Common myeloid progenitor, CD34-positive (primary cell): ENCODE measurements at places on chromosomes 13 and 19.
A peak's percentile ranks its signal among the peaks of the same experiment; 100 is the strongest.

DNA sequence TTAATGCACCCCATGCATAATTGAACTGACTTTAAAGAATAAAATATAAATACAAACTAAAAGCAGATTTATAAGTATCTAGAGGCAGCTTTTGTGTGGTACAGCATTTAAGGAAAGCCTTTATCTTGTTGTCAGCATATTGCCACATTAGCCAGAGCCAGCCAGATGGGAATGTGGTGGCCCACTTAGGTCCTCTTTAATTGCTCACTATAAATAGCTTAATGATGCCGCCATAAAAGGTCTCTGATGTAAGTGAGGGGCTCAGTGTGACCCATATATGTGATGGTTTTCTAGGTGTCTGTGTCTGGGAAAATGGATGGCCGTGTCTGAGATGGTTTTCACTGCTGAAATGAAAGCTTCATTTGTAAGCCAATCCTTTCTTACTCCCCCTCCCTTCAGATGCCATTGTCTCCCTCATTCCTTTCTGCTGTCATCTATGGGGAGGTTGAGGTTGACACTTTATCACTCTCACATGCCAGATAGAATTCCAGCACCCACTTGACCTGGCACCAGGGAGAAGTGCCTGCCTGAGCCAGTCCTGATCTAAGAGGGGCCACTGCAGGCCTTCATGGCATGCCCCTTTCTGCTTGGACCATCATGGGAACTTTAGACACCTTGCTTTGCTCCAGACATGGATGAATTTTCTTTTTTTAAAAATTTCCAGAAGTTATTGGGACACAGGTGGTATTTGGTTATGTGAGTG is 135.3 kb downstream of the MTUS2 start:
- no peak for DNase-seq

- DNase-seq: no peak
Observed at GRCh38 chr13:97471711-97472110, 37.7 kb downstream of the RAP2A start.

DNA sequence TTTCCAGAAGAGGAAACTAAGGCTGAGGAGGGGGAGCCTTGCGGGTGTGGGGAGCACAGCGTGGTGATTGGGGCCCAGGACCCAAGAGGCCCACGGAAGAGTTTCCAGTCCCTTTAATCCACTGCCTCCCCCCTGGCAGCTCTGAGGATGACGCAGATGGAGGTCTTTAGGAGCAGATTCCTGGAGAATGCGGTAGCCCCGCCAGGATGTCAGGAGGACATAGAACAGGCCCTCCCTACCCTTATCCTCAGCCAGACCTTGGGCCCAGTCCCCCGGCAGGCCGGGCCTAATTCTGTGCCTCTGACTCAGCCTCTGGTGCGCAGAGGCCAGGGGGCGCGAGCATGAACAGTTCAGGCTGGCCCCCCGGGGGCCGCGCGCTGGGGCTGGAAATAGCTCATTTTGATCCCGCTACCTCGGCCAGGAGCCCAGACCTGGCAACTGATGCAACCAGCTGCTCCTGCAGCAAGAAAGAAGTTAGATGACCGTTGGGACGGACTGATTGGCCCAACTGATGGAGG is 461 bp upstream of the HSPB6 start:
- DNase-seq: no peak

DNA sequence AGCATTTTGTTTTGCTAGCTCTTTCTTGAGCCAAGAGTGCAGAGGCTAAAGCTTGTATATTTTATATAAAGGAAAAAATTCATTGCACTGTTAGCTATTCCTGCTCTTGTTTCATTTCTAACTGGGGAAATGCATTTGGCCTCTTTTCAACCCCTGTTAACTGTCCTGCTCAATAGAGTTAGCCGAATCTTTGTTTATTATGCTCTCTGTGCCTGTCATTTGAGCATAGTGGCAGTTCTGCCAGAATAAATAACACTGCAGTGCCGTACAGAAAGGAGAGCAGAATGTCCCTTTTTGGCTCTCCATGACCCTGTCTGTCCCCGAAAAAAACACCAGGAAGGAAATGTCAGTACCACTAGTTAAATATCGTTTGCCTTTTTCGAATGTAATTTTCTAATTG is 350.8 kb downstream of the MYO16 start:
- DNase-seq: no peak

DNA sequence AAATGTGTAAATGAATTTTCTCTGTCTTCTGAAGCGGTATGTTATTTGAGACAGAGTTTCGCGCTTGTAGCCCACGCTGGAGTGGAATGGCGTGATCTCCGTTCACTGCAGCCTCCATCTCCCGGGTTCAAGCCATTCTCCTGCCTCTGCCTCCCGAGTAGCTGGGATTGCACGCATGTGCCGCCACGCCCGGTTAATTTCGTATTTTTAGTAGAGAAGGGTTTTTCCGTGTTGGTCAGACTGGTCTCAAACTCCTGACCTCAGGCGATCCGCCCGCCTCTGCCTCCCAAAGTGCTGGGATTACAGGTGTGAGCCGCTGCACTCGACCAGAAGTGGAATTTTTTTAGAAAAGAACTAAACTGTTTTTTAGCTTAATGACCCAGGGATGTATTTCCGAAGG is 3.4 kb upstream of the ZNF808 start:
- DNase-seq: no peak

DNA sequence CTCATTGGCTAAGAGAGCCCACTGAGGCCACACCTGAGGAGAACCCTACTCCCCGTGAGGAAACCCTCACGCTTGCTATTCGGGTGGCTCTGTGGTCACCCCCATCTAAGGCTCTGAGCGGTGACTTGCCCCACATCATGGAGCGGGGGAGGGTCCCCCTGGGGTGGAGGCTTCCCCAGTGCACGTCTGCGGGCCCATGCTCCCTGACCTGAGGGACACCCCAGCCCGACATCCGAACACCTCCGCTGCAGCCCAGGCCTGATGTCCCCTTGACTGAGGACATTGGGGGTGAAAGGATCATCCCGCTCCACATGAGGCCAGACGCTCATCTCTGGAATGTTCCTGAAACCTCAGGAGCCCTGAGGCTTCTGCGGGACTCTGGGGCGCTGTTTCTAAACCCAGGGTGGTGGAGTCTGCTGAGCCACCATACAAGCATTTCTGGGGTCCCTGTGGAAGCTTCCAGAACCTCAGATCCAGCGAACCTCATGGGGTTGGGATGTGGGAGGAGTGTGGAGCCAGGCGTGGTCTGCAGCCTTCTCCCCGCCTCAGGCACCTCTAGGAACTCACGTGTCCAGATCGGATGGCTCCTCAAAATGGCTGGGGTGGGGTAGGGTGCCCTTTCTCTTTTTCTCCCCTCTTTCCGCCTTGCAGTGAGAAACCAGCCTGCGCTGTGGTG is 19.9 kb downstream of the TMED1 start:
- no peak for DNase-seq

GRCh38 chr13:102965802-102966201 is 100.4 kb downstream of the SLC10A2 start:
- DNase-seq: no peak

DNA sequence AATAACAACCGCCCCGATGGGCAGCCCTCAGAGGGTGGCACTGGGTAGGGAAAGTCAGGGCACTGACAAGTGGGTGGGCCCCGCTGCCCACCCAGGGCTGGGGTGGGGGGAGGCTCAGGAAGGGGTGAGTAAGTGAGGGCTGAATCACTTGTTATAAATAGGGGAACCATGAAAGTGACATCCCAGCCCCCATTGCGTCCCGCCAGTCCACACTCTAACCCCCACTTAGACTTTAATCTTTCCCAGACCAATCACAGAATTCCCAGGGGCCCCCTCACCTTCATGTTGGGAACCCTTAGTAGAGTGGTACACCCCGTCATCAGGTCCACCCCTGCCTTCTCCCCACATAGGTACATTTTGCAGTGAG is 37.0 kb upstream of the NANOS3 start:
- no peak for DNase-seq

DNA sequence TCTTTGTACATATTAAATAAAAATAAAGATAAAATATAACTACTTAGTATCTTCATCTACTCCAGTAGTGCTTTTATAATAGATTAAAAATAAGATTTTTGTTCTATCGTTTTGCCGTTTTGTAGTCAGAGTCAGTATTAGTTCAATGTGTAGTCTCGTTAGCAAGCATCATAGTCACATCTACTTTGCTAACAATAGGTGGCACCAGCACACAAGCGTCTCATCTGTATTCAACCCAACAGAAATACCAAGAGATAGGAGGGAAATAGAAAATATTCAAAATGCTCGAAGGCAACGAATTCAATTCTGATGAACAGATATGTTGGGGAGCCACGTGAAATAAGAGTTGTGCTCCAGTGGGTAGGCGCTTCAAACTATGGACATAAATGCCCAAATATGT is 21.4 kb upstream of the MICU2 start:
- peak; percentile 62 for DNase-seq

- DNase-seq: peak; percentile 95
Observed at GRCh38 chr19:54209811-54210494, 9.3 kb downstream of the RPS9 start.

DNA sequence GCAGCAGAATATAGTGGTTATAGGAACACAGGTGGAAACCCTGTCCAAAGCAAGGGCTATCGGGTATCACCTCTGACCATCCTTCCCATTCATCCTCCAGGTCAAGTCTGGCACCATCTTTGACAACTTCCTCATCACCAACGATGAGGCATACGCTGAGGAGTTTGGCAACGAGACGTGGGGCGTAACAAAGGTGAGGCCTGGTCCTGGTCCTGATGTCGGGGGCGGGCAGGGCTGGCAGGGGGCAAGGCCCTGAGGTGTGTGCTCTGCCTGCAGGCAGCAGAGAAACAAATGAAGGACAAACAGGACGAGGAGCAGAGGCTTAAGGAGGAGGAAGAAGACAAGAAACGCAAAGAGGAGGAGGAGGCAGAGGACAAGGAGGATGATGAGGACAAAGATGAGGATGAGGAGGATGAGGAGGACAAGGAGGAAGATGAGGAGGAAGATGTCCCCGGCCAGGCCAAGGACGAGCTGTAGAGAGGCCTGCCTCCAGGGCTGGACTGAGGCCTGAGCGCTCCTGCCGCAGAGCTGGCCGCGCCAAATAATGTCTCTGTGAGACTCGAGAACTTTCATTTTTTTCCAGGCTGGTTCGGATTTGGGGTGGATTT is 2.1 kb upstream of the RAD23A start:
- no peak for DNase-seq

GRCh38 chr13:29193083-29193482 is 372.9 kb downstream of the MTUS2 start:
- no peak for DNase-seq

- DNase-seq: no peak
Observed at GRCh38 chr13:100673376-100673712, 1.3 kb downstream of the TMTC4 start.

DNA sequence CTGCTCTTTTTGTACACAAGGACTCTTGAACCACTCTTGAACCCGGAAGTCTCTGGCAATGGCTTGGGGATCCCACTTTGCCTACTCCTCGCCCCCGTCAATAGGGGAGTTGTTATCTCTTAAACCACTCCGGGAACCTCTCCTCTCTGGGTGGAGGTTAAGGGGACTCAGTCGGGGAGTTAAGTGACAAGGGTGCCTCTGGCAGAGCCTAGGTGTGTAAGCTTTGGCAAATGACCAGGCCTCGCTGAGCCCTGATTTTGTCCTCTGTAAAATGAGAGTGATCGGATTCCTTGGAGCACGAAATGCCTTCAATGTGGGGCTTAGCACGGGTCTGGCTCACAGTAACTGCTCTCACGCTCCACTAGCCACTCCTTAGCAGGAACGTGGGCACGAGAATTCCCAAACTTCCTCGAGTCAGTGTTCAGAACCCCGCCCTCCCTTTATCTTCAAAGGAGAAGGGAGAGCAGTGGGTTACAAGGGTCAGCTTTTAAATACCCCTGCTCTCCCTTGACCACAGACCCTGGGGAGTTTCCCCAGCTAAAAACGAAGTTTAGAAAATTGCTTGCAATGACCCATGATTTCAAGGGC is 193.3 kb downstream of the KATNAL1 start:
- no peak for DNase-seq

DNA sequence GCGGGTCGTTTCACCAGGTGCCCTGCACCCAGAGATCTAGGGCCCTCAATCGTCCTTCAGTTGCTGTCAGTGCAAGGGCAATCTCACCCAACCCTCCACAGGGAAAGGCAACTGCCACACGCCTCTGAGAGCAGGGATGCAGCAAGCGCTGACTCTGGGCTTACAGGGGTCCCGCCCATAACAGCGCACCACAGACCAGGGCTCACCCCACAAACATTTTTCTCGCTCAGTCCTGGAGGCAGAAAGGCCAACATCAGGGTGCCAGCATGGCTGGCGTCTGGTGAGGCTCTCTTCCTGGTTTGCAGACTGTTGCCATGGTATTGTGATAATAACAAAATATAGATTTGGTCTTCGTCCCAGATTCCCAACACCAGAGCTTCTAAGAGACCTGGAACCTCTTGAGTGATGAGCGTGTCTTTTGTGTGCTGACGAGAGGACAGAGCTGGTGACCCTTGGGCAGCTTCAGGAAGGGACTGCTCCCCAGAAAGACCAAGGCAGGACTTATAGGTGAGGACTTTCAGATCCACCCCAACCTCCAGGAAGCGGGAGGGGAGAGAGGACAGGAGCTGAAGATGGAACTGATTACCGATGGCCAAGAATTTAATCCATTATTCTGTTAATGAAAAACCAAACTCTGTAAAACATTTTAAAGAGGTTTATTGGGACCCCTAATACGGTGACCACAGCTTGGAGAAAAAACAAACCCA is 51.3 kb downstream of the C13orf46 start:
- DNase-seq: no peak

- DNase-seq: no peak
Observed at GRCh38 chr19:7224209-7224686, 70.0 kb downstream of the INSR start.

DNA sequence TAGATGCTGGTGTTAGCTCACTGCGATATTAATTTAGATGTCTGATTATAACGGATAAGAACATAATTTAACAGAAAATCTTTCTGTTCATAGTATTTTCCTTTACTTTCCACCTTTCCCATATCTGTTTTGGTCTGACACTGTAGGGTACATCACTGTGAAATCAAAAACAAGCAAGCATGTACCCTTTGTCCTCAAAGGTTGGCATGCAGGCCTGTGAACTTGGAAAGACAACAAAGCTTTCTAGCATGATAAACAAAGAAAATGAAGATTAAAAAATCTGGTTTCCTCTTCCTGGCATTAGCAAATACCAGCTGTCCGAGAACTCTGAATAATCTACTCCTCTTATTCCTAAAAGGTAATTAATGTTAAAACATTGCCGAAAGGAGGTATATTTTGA is 31.6 kb downstream of the THSD1 start:
- DNase-seq: no peak

DNA sequence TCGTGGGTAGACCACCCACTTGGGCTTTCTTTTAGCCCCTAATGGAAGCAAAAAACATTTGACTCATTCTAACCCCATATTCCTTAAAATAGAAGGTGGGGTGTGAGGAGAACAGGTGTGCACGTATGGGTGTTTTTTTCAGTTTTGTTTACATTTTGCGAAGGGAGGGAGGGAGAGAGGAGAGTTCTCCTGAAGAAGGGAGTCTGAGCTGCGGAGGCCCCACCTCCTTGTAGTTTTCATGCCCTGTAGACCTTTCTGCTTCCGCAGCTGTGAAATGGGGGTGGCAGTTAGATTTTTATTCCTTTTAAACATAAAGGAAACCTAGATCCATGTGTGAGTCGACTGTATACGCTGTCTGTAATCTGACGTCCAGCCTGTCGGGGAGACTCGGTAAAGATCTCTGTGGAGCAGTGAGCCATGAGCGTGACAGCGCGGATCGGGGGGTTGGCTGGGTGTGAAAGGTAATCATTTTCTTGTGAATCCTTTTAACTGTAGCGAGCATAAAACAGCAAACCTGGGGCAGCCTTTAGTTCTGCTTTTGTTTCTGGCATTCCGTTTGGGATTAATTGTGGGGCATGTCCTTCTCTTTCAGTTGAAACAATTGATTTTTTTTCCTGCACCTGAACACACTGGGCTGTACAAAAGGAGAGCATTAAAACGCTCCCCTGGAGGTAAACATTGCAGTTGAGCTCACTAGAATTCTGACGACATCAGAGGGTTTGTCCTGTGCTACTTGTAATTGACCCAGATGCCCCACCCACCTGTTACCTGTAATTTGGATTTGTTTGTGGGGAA is 2.3 kb downstream of the UPF1 start:
- no peak for DNase-seq
